ENCODE measurements at places on chromosomes 7 and 10.

DNA sequence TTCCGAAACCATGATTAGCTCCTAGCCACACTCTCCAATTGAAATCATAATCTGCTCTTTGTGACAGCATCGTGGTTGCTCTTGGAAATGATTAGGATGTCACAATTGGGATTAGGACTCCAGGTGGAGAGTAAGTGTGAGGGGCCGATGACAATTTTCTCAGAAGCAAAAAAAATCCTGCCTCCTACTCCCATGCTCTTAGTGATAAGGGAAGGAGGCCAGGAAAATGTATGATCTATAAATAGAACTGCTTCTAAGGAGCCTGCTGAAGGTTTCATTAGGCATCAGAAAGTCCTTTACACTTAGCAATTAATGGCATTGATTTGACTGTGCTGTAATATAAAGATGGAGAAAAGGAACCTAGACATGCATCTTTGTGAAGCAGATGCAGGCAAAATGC, 226.3 kb upstream of the AGK start:
- DNase-seq = no peak

DNA sequence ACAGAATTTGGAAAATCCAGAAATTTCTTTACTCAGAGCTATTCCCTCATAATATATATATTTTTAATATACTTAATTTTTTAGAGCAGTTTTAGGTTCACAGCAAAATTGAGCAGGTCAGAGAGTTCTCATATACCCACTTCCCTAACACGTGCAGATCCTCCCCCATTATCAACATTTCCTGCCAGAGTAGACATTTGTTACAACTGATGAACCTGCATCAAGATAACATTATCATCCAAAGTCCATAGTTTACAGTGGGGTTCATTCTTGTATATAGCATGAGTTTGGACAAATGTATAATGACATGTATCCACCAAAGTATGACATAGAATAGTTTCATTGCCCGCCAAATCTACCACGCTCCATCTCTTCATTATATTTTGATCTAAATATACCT, 170.0 kb downstream of the PTEN start:
- DNase-seq = no peak

DNA sequence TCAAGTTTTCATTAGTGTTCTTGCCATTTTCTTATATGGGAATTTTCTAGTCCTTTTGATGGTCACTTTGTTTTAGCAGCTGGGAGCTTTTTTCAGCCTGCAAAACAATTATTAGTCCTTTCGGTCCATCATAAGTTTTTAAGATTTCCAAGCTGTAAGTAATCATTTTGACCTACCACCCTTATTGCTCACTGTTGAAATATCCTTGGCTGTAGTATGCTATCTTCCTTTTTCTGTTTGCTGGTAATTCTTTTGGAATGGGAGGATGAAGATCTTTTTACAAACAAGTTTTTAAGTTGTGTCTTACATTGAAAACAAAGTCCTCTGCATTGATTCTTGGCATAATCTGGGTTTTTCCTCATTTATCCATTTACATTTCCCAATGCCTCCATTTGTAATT, 24.0 kb downstream of the BZW2 start:
- no peak for DNase-seq

GRCh38 chr7:19574131-19574530, 134.7 kb downstream of the POLR1F start:
- no peak for DNase-seq

DNA sequence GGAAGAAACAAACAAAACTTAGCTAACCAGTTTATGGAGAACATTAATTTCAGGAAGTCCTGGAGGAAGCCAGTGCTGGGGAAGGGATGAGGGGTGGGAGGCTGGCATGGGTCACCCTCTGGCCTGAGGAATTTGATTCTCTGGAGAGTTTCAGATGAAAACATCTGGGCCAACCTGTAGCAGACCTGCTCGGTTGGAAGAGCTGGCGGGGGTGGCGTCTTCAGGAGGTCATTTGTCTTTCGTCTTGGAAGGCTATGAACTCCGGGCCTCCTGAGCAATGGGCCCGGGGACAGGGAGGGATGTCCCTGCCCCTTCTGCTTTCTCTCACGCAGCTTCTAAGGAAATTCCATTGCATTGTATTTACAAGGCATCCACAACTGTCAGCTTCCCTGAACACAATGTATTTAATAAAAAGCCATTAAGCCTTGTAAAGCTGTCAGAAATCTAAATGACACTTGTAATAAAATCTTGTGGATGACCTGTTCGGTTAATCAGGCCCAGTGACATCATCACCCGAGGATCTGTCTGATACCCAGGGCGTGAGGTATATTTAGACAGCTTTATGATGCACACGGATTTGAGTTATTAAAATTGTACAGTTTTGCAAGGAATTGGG, 250.5 kb downstream of the RAB11FIP2 start:
- DNase-seq = no peak

DNA sequence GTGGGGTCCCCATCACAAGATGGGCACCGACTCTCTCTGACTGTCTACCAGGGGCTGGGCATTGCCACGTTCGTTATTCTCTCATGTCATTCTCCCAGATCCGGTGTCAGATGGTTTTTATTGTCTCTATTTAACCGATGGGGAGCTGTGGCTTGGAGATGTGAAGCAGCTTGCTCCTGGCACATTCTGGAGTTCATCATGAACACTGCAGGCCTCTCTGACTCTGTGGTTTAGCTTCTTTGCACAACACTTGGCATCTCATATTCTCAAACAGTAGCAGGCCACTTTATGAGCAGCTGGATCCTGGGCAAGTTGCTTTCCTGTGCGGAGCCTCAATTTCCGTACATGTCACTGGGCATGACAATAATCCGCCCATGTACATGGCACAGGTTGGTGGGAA, 119.9 kb downstream of the LRRC18 start:
- no peak for DNase-seq

DNA sequence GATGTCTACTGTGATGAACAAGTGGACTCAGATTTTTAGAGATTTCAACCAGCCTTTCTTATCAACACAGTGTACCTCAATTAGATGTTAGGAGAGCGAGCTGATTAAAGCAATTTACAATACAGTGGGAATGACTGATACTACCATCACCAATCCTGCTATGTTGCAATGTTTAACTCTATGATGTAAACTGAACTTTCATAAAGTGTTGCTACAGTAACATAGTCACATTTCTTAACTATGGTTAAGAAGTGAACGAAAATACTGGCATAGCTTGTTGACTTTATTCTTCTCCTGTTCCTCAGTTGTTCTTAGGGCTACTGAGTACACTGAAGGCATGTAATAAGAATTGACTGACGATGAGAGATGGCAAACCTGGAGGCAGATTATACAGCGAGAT, 139.8 kb downstream of the MYOF start:
- no peak for DNase-seq

GRCh38 chr7:153943457-153943856, 108.7 kb upstream of the DPP6 start:
- no peak for DNase-seq

DNA sequence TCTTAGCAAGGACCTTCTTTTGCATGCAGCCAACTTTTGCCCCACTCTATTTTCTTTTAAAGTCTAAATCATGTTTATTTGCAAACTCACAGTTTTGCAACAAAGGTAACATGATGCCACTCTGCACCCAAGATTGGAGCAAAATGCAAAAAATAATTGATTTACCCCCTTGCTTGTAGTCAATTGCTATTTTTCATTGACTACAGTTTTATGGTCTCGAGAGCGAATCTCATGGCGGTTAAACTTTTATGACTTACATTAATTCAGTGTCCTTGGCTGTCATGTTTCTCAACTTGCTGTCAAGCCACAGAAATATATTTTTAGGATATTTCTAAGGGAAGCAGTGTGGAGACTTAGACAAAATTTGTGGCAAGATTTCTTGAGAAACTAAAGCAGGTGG, 110.0 kb upstream of the JCAD start:
- DNase-seq = no peak

GRCh38 chr7:38222481-38223096, 44.5 kb downstream of the STARD3NL start:
- DNase-seq = peak; percentile 34

DNA sequence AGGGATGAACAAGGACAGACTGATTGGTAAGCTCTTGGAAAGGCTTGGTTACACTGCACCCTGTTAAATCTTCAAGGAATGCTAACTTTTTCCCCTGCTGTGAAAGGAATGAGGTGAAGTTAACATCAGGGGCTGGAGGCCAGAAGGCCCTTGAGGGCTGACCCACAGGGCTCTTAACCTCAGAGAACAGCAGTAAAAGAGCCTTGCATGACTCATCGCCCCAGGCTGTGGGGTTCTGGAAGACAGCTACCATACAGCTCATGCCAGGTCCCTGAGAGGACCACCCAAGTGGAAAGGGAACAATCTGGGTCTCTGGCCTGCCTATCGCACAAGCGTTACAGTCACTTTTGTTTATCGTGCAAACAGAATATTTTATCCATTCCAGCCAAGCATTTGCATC, 54.4 kb downstream of the CYP2C9 start:
- DNase-seq = no peak

DNA sequence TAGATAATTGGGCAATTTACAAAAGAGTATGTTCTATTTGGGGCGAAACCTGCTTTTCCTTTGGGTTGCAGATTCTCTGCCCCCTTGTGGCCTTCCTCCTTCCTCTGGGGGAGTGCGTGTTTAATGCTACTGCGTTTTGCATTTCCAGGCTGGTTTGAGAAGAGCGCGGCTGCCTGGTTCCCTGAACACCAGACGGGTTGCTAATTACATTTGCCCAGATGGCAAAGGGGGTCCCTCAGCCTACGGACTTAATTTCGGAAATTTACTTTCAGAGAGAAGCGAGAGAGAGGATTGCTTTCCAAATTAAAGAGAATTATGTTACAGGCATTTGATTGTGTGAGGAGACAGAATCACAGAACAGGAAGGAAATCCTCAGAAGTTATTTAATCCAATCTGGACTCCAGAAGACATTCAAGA, 91.9 kb upstream of the JAZF1 start:
- DNase-seq = peak; percentile 24

DNA sequence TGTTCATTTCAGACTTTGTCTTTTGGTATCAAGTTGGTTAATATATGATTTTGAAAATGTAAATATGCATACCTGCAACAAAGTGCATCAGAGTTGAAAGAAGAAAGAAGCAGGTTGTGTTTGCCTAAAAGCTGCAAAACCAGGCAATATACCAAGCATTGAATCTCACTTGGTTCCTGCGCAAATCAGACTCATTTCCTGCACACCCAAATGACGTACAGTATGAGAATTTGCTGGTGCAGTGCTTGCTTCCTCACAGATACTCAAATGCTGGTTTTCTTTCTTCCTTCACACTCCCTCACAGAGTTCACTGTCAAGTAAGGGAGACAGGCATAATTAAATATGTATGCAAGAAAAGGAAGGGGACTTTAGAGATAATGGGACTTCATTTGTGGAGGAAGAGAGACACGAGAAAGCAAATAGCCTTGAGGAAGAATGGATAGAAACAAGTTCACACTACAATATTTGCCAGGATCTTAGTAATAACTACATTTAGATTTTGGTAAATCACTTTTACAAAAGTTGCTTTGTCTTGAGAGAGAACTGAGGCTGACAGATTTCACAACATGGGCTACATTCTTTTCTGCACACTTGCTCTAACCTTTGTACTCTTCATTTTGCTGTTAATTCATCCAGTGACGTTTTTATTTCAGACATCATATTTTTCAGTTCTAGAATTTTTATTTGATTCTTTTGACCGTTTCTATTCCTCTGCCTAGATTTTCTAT, 56.9 kb upstream of the AOAH start:
- no peak for DNase-seq

DNA sequence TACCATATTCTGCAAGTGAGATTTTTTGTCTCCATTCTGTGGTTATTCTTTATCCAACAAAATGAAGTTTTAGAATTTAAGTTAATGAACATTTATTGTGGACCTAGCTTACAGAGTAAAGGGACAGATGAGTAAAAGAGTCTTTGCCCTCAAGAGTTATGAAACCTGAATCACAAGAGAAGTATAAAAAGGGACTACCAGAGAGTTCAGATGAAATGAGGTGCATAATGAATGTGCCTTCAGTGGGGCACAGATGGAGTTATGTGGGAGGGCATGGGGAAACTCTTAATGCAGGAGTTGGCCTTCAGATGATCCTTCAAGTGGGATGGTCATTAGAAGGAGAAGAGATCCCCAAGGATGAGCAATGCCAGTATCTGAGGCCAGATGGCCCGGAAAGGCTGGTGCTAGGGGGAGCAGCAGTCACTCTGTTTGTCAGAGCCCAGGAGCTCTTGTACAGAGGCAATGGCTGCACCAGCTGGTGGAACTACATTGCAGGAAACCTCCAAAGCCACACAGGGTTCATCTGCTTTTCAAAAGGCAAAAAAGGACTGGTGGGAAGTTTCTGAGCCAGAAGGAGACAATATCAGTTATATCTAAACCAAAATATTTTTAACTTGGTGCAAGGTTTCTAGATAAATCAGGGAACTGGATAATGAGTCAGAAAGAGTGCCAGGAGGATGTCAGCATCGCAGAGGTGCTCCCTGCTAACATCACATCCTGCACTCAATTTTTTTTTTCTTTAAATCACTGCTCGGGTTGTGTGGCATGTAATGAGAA, 162.0 kb downstream of the KLF6 start:
- no peak for DNase-seq

GRCh38 chr10:130038019-130038555, 72.5 kb downstream of the C10orf143 start:
- DNase-seq = no peak

GRCh38 chr10:88036126-88036525, 172.7 kb downstream of the PTEN start:
- DNase-seq = no peak

GRCh38 chr10:31605861-31606525, 287.0 kb downstream of the ZEB1 start:
- no peak for DNase-seq

- no peak for DNase-seq
These were observed 54.8 kb downstream of the MCU start for GRCh38 chr10:72746426-72747363.

- no peak for DNase-seq
These were observed 409.1 kb downstream of the GPAM start for GRCh38 chr10:111774486-111774885.

DNA sequence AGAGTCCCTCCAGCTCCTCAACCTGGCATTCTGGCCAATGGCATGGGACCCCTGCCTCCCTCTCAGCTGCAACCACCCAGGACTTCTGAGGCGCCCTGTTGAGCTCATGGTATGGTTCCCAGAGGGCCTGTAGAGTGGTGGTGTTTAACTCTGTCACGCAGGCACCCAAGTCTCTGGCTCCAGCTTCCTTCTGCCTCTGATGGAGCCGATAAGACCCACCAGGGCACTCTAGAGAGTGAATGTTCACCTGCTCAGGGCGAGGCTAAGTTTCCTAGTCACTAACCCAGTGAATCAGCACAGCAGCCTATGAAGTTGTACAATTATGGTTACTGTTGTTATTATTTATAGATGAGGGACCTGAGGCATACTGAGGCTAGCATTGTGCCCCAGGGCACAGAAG, 120.4 kb downstream of the ZMIZ1 start:
- no peak for DNase-seq

All from HCT116 (cell line).